ENCODE measurements at places on chromosomes 6 and 20.

DNA sequence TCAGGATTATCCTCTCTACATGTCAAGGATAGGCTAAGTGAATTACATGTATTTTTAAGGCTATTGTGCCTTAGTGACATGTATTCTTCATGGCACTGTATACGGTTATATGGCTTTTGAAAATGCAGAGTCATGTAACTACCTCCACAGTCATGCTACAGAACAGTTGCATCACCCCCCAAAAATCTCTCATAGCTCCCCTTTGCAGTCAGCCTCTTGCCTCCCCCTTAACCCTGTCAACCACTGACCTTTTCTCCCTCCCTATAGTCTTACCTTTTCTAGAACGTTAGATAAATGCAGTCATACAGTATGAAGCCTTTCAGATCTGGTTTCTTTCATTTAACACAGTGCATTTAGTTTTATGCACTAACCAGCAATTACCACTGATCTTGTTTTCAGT, 10.3 kb upstream of the RNF24 start:
- no peak for DNase-seq

DNA sequence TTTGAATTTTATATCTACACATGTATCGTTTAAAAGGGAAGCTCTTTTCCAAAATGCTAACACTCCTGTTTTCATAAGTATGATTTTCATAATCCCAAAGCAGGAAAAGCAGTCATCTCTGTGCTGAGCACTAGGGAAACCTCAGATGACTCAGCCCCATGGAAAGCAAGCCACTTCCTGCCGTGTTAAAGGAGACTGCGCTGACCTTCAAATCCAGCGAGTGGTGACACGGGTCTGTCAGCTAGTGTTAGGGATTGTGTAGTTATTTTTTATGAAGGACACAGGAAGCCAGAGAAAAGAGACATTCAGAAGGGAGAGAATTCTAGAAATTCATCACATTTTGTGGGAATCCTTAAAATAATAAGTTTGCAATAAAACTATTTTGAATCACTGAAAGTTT, 57.0 kb upstream of the CD93 start:
- no peak for DNase-seq

- DNase-seq, result no peak
These were observed 86.0 kb upstream of the NT5E start for GRCh38 chr6:85363870-85364269.

DNA sequence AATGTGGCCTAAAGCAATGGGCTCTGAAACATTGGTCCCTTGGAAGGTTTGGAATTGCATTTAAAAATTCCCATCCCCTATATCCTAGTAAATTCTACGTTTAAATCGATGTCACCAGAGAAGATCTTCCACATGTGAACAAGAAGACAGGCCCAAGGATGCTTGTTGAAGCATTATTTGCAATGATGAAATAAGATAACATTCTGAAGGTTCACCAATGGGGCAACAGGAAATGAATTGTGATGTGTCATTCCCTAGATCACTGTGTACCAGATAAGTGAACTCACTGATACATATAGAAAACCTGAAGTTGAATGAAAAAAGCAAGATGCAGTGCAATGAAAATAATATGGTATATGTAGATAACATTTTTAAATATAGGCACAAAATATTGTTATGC, 464.3 kb upstream of the BTBD3 start:
- no peak for DNase-seq

DNA sequence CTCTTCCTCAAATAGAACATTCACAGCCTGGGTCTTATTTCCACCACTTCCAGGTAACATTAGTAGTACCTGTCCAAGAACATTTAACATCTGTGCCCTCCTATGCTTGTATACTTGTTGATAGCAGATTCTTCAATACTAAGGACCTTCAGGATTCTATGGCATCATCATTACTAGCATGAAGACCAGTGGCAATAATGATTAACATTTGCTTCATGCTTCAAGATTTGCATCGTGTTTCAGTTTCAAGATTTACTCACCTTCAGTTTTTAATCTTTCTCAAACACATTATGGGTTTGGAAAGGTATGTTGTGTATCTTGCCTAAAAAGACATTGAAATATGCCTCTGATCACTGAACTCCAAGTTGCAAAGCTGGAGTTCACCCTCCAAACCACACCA, 412.8 kb upstream of the NRSN1 start:
- no peak for DNase-seq

GRCh38 chr6:41935193-41935574, 6.4 kb downstream of the CCND3 start:
- no peak for DNase-seq
